ENCODE measurements at places on chromosomes 3 and 15. TPM values are rescaled to one million over a fixed set of nuclear protein-coding genes. Genes with fewer than 3 reads are reported as not detected.

The TMEM41A gene
- total RNA-seq = 11.6 TPM

The CCDC66 gene
- 11.9 TPM for total RNA-seq

The LRTM1 gene
- total RNA-seq = not detected

The SPCS1 gene
- total RNA-seq = 53.0 TPM

The HRG gene
- total RNA-seq = not detected

The WDR93 gene
- total RNA-seq = 0.07 TPM

The CACNA1D gene
- total RNA-seq = not detected
